Left lung (tissue), 14 donors: ENCODE measurements at places on chromosomes 6 and 20. TPM values are rescaled to one million over a fixed set of nuclear protein-coding genes. Genes with fewer than 3 reads are reported as not detected.

GRCh38 chr6:70592391-70593117 lies 25.8 kb downstream of the SDHAF4 start:
- no peak for DNase-seq

Gene ID4
- 35.5 TPM for polyA plus RNA-seq

GRCh38 chr20:1907586-1907985 lies 12.4 kb downstream of the SIRPA start:
- DNase-seq: no peak

GRCh38 chr6:102736941-102737368 lies 1343.4 kb downstream of the GRIK2 start:
- no peak for DNase-seq

DNA sequence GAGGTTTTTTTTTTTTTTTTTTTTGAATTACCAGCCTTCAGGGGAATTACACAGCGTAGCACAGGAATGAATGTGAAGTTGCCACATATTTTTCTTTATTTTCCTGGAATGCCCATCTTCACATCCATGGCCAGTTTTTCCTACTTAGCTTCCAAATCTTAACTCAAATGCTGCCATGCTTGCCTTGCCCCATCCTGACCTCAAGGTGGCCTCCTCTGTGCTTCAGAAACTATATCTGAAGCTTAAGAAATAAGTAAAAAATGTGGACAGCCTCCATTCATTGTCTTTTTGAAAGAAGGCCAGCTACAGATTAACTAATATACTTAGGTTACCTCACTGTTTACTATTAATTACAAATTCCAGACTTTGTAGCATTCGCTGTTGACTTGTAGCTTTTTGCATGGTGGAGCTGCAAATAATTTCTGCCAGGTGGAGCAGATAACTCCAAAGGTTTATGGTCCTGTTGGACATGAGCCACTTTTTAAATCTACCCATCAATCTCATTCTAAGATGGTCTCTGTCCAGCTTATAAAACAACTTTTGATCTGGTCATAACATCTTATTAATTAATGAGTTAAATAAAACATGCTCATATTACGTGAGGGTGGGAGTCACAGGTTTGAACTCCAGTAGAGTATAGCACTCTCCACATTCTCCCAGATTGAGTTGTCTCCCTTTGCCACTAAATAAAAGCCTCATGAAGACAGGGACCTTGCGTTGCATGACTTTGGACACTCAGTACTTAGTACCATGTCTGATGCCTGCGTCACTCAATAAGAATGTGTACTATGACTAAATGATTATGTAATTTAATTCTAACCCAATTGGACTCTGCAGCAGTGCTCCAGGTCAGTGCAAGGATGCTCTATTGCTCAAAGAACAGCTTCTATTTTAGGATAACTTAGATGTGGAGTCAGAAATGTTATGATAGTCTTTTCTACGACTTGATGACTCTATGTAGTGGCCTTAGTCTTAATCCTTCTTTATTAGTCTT lies 678.6 kb upstream of the CITED2 start:
- no peak for DNase-seq

- DNase-seq: no peak
These were observed 90.1 kb upstream of the PREP start for GRCh38 chr6:105492706-105493673.

Gene C20orf141
- not detected for polyA plus RNA-seq

DNA sequence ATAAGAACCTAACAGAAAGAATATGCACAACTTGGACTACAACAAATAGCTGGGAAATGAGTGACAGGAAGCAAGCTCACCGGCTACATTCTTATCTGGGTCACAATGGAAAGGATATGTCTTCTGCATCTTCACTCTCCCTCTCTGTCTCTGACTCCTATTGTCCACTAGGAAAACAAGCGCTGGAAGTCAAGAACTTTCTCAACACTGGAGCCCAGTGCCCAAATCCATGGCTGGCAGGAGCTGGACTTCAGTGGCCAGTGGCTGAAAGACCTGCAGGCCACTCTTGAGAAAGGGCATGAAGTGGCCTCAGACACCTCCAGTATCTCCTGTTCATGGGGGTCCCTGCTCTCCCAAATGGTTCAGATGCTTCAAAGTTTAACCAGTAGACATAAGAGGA lies 62.0 kb downstream of the FAM50B start:
- DNase-seq: no peak

DNA sequence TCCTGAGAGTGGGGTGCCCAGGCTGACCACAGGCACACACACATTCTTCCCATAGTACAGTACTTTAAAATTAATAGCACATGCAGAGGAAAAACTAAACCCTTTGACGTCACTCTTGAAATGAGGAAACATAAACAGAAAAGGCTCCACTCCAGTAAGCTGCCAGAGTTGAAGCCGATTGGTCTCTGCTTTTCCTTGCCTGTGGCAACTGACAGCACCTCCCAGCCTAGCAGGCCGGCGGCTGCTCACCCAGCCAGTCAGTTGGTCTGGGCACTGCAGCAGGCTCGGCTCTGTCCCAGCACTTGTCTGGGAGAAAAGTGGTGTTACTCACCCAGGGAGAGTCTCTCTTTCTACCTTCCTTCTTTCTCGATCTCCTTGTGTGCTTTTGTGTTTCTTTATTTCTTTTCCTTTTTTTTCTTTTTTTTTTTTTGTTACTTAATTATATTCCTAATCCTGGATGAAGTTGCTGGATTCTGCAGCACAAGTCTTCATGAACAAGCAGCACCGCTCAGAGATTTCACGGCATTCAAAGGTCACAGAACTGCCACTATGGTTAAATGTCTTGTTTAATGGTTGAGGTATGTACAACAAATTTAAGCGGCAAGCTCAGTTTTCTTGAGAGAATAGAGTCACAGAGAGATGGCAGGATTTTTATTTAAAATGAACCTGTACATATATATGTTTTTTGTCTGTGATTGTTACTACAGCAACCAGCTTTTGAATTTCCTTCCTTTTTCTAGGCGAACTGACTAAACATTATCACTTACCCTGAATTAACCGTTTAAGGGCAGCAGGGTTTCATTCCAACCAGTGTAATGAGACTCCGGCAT lies at the start of gene PDE7B:
PDE7B (plus strand) TSS at position 260 of the 830 bp plus-strand sequence.
- DNase-seq: peak; percentile 92

Gene COL21A1
- polyA plus RNA-seq: 133 TPM

Gene SRF
- 30.0 TPM for polyA plus RNA-seq

- DNase-seq: no peak
These were observed 42.2 kb downstream of the GFOD1 start for GRCh38 chr6:13445005-13445743.

Gene MYB
- 2.6 TPM for polyA plus RNA-seq

DNA sequence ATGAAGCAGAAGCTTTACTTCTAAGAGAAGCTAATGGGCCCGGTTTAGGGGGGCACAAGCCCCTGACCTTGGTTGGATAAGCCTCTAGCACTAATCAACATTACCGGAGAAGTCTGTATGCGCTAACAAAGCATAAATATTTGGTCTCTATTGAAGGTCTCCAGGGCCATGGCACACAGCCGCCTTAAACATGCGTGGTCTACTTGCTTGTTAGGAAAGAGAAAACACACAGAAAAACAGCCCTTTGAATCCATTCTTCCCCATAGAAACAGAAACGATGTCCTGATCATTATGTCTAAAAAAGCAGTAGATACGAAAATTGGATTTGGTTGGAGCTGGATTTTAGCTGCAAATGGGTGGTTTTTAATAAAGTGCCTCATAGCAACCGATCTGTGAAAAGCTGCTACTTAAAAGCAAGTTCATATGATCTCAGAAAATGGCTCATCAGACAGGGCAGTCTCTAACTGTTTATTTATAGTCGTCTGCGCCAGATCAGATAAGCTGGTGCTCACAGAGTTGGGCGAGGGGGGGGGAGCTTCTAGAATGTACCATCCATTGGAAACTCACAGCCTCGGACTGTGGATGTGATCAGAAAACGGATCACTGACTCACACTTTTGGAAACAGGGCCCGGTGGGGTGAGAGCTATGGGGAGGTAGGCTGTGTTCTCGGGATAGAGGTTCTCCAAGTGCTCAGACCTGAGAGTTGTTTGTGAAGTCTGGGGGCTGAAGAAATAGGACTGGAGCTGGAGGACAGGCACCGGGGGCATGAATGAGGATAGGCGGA lies 35.3 kb upstream of the APCDD1L start:
- peak; percentile 60 for DNase-seq

Gene EPB41L1
- polyA plus RNA-seq: 38.8 TPM

Gene SNAP91
- polyA plus RNA-seq: 1.5 TPM

DNA sequence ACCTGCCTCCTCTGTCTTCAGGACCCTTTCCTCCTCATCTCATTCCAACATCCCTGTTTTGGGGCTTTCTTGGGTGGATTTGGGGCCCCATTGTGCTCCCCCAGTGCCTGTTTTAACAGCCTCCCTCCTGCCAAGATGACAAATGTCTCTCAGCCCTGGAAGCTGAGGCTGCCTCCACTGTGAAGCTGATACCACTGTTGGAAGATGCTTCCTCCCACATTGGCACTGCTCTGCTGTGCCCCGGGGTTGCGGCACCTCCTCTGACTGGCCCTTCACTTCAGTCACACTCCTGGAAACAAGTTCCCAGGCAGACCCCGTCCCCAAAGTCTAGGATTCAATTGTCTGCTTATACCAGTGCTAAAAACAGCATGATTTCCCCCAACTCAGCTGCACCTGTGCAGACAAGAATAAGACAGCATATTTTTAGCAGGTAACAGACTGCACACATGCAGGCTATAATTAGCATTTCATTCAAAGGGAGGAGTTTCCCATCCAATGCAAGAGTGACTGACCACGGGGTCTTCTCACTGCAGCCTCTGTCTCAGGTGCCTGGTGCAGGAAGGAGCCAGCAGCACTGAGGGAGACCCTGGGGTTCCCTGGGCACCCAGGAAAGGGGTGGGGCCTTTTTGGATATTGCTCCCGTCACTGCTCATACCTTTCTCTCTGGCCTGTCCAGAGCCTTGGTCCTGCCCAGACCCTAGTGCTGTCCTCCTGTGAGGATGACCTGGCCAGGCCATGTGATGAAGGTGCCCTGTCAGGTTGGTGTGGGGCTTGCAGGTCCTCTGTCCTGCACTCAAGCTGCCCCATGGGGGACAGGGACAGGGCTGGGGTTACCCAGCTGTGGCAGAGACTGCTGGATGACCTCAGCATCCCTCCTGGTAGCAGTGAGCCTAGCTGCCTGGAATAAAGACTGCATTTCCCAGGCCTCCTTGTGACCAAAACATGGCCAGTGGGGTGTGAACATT lies 31.5 kb upstream of the SULF2 start:
- DNase-seq: no peak

DNA sequence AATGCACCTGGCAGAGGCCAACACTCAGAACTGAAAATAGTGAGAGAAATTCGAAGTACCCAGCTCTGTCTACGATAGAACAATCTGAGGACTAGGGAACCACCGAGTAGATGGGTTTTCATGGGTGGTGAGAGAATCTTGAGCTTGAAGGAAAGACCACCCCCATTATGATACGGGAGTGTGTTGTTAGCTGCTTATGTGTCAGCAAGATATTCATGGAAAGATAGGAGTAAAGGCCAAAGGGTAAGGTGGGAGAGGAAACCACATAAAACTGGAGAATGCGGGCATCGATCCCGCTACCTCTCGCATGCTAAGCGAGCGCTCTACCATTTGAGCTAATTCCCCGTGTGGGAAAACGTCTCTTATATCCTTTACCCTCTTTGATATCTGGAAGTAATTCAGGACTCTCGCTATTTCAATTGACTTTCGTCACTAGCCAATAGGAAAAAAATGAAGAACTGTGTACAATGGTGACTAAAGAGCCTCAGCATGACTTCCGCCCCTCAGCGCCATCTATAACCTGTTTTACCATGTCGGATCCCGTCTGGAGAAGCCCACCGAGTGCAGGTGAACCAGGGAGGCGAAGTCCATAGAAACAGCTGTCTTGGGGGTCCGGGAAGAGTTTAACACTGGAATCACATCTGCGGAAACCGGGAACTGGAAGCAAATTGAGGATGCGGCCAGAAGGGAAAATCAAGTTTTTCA lies 25.0 kb upstream of the ABT1 start:
- DNase-seq: peak; percentile 49

- peak; percentile 92 for DNase-seq
These were observed 4.2 kb downstream of the BRD2 start for GRCh38 chr6:32972353-32973143.

Gene GPR63
- 3.0 TPM for polyA plus RNA-seq

GRCh38 chr20:2281563-2281962 lies 14.2 kb upstream of the TGM3 start:
- no peak for DNase-seq

DNA sequence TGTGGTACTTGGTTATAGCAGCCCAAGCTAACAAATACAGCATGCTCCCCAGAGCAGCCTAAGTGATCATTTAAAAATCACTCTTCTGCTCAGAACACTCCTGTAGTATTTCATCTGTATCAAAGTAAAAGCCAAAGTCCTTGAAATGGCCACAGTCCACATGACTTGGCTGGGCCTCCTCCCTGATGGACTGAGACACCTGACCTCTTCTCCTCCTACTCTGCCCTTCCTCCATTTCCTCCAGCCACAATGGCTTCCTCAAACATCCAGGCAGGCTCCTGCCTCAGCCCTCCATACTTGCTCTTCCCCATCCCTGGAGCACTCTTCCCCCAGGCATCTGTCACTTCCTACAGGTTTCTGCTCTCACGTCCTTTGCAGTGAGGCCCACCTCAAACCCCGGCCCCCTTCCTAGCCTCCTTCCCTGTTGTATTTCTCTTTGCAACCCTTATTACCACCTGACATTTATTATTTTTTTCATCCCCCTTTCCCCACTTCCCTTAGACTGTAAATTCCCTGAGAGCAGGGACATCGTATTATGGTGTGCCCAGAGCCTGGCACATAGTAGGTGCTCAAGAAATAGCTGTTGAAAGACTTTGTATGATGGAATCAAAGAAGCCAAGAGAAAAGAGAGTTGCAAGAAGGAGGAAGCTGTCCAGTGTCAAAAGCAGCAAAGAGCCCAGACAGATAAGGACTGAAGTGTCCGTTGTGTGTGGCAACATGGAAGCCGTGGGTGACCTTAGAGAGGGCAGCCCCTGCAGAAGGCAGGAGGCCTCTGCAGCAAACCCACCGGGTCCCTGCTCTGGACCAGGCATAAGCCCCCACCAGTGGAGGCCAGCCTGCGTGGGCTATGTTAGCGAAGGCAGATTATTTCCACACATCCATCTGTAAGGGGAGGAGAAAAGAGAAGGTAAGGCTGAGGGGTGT lies 87.5 kb downstream of the TRERF1 start:
- DNase-seq: no peak

Gene BPI
- polyA plus RNA-seq: 3.2 TPM

GRCh38 chr6:155779456-155779855 lies 323.8 kb upstream of the NOX3 start:
- no peak for DNase-seq

DNA sequence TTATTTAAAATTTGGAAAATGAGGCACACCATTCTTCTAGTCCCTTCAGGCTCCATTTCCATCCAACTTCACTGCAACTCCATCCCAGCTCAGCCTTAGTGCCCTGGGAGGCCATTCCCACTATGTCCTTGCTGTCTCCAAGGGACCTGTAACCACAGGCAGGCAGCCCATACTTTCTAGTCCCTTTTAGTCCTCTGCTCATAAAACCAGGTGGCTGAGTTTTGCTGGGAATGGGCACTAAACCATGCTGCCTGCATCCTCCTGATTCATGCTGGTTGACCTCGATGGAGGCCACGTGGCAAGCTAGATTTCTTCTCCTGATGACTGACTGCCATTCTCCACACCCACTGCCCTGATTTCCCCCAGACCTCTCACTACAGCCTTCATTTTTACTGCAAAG lies 27.5 kb upstream of the MYMX start:
- DNase-seq: no peak
